ENCODE measurements at places on chromosomes 1 and 21.

GRCh38 chr1:47950471-47950870 is 46.7 kb downstream of the TRABD2B start:
- no peak for DNase-seq

DNA sequence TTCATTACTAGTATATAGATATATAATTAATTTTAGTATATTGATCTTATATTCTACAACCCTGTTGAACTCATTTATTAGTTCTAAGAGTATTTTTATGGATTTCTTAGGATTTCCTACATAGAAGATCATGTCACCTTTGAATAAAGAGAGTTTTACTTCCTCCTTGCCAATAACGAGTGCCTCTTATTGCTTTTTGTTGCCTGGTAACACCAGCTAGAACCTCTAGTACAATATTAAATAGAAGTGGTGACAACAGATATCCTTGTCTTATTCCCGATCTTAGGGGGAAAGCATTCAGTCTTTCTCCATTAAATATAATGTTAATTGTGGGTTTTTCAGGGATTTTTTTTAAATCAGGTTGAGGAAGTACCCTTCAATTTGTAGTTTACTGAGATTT is 40.8 kb downstream of the WNT2B start:
- no peak for DNase-seq

- no peak for DNase-seq
Measured at GRCh38 chr1:56758135-56758534, 61.1 kb downstream of the FYB2 start.

GRCh38 chr1:1354271-1355247 is 3.8 kb downstream of the MXRA8 start:
- no peak for DNase-seq

DNA sequence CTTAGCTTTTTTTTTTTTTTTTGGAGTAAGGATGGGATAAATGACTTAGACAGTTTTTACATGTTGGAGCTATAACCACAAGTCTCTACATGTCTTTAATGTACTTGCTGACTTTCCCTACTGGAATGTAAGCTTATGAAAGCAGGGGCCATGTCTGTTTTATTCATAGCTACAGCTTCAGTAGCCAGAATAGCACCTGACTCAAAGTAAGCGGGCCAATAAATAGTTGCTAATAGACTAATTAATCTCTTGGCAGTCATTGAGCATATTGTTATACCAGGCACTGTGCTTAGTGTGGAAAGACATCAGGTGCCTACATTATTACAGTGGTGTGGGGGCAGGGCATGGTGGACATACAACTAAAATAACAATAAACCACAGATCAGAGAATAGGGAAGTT is 84.4 kb upstream of the HOOK1 start:
- DNase-seq = no peak

GRCh38 chr1:1732381-1732780 is 8.2 kb upstream of the CDK11A start:
- no peak for DNase-seq

DNA sequence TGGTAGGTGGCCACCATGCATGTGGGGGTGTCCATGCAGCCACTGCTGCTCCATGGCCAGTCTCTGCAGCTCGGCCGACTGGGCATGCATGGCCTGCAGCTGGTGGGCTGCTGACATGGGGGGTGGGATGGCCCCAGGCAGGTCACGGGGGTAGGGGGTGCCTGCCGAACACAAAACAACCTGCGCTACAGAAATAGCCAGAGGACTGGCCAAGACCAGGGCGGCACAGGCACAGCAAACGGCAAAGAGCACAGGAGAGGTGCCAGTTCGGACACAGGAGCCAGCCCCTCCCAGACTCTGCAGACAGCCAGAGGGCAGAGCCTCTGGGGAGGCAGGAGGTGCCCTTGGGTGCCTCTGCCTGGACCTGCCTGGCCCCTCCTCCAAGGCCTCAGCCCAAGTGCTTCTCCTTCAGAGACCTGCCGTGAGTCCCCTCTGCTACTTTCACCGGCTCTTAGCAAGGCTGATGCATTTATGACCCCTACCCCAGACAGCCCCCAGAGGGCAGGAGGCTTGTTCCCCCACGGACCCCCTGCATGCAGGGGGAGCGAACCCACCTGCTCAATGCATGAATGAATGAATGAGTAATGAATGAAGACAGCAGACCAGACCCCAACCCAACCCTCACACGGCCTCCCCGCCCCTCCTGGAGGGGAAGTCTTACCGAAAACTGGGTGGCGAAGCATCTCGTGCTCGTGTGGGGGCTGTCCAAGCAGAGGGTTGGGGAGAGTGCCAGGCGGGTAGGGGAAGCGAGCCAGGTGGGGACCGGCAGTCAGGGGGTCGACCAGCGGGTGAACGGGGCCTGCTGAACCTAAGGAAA is 37.7 kb downstream of the SLC45A1 start:
- DNase-seq = no peak

GRCh38 chr1:218332416-218332815 is 12.7 kb upstream of the TGFB2 start:
- no peak for DNase-seq

DNA sequence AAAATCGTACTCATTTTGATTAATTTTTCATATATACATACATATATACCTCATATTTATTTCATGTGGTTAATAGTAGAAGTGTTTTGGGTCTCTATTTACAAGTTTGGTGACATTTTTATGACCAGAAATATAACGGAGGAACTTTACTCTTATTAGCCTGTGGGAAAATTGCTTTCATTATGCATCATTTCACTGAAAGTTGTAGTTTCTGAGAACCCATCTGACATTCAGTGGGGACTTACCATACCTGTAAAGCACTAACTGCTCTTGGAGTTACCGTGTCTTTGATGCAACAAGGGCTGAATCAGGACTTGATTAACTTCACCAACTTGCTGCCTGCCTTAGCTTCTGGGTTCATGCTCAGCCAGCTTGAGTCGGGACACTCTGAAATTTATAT is 49.9 kb upstream of the ITPKB start:
- DNase-seq = no peak

DNA sequence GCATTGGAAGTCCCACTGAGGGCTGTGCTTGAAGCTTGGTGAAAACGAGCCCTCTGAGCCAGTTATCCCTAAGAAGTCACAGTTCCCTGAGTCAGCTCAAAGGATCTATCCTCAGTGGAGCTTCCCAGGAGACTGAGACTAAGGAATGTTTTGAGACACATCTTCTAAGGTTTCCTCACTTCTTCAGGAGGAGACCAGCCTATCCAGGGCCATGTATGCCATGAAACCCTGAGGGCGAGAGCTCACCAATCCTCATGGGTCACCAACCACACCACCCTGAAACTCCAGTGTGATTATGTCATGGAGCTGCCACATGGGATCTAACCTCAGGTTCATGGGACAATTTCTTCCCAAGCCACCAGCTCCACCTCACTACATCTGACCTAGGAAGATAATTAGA is 7.6 kb upstream of the TIE1 start:
- no peak for DNase-seq

- DNase-seq = no peak
Measured at GRCh38 chr21:19540287-19540686, 1136.7 kb upstream of the TMPRSS15 start.

GRCh38 chr1:67261680-67262079 is 46.0 kb upstream of the IL12RB2 start:
- DNase-seq = peak; percentile 26

- DNase-seq = no peak
Measured at GRCh38 chr1:45716700-45717099, 28.7 kb downstream of the TMEM69 start.

DNA sequence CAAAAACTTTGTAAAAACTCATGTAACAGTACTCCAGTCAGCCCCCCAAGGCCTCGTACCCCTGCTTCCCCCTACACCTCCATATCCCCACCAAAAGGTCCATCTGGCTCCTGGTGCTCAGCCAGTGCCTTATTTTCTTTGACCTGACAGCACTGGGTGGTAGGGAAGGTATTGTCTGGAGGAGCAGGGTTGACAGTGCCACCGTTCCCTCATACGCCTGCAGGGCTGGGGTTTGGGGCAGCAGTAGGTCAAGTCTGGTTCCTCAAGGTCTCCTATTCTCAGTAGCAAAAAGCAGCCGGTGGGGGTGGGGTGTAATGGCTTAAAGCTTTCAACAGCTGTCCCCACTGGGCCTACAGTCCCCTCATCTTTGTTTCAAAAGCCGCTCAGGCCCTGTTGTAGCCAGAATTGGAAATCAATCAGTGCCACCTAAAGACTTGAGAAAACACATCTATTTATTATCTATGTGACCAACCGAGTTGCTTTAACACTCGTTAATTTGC is 25.3 kb upstream of the TTF2 start:
- DNase-seq = no peak
